Activated CD4-positive, alpha-beta T cell treated with anti-CD3 and anti-CD28 coated beads, Interleukin-2, Interleukin-4, amounts not matched to agents 100 ng/mL and 50 ng/mL, durations not matched to agents 16 hours and 8 hours (primary cell): ENCODE measurements at places on chromosomes 16 and 17.

DNA sequence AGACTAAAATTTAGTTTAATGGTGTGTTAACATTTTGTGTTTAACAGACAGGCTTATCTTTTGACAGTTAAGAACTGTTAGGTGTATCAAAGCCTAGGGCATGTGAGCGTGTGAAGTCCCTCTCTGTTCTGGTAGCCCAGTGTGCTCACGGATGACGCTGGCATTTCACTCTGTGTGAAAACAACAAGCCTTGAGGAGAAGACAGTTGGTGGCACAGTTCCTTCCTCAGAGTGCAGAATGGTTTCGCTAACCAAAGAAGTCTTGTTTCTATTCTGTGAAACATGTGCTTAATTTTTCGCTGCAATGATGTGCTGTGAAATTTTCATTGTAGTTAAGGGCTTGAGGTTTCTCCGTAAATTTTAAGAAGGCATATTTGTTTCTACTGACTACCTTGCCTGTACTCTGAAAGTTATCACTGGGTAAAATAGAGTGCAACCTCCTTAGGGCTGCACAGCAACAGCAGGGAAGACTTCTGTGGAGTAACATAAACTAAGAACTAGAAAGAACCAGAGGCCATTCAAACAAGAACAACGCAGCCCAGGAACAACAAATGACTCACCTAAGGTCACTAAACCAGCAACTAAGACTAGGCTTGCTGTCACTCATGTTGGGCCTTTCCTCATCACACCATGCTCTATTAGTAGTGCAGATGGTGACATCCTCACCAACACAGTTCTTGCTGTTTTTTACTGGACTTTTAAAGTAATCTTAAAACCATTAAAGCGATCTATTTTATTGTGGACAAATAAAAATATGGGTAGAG lies 33.4 kb downstream of the BRD7 start:
- peak; percentile 86 for DNase-seq

DNA sequence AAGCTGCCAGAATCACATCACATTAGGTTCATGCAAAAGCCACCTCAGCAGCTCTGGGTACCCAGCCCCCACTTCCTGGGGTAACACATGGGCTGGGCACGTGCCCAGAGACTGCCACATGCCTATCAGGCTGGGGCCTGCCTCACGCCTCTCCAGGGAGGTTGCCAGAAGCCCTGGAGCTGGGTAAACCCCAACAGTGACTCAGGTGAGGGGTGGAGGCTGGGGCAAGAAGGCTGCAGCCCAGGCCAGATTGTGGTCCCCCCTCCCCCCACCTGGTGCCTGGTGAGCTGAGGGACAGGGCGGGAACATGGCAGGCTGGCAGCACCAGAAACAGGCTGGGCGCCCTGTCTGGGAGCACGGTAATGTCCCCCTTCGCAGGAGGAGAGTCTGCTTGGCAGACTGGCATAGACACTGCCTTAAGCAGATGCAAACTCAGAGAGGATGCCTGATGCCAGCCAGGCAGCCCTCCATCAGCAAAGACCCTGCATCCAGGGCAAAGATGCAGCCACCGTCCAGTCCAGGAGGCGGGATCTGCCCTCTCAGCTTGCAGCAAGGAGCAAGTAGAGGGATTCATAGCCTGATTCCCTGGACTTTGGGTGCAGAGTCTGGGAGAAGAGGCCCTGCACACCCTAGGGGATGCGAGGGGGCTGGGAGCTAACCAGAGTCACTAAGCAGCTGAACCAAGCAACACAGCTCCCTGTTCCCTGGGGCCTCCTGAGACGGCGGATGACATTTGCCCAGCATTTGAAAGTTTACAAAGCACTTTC lies 28.8 kb downstream of the NGFR start:
- DNase-seq = peak; percentile 44

- DNase-seq = no peak
Measured at GRCh38 chr16:48810803-48811453, 200.9 kb upstream of the N4BP1 start.

DNA sequence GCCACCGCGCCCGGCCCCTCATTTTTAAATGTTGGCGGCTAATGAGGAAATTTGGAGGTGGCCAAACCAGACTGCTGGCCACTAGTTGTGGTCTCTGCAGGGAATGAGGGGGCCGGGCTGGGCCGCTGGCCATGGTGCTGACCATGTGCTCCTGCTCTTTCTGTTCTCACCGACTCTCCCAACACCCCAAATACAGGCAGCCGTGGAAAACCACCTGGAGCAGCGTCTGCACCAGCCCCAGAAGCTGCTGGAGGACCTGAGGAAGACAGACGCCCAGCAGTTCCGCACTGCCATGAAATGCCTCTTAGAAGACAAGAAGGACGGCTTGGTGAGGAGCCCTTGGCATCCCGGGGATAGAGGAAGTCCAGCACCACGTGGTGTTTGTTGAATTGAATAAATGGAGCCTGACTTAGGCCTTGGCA lies 21.3 kb downstream of the OTOA start:
- no peak for DNase-seq

DNA sequence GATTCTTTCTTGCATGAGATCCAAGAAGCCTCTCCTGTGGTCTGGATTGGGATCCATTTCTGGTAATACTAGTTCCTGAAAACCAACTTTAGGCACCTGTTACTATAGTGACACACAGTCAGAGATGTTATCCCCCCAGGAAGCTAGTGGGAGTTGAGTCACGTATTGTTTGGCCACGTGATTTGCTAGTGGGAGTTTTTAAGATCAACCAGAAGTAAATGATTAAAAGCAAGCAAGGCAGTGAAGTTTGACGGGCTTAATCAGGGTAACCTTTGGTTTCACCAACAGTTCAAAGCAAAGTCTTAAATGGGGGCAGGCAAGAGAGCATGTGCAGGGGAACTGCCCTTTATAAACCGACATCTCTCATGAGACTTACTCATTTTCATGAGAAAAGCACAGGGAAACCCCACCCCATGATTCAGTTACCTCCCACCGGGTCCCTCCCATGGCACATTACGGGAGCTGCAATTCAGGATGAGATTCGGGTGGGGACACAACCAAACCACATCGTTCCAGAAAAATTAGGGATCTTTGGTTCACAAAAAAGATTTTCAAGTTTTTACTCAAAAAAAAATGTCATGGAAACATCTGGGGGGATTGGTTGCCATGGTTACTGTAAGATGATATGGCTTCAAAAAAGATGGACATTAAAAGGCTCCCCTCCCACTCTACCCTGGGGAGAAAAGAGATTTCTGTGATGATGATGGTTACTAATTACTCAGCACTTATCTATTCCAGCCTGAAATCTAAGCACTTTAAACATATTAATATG lies 483.1 kb upstream of the ERCC4 start:
- no peak for DNase-seq

DNA sequence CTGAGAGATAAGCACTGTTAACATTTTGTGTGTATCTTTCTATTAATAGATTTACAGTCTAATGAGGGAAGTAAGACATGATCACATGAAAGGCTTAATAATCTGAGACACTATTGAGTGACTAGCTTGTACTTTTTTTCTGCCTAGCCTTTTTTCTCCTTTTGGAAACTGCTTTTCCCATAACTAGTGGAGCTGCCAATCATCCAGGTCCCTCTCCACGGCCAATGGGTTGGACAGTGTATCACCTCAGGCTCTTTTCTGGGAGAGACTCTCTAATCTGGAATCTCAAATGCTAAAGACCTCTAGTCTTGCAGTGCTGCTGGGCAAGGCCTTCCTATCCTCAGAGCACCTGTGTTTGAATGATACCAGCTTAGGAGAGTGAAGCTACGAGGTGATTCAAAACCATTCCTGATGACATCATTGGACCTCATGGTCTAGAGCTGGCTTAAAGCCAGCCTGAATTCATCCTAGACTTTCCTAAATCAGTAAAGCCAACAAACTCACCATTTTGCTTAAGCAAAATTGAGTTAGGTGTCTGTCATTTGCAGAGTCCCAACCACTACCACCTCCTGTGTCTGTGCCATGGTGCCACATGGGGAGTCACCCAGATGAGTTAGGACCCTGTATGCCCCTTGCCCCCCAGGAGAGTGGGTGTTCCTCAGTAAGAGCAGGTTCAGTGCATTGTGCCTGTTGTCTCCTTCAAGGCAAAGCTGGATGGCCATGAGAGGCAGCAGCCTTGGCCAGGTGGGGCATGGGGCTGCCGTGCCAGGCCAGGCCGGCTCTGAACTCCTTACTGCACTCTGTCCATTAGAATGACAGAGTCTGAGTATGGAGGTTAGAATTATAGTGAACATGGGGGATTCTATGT lies 62.9 kb downstream of the SPECC1 start:
- no peak for DNase-seq

DNA sequence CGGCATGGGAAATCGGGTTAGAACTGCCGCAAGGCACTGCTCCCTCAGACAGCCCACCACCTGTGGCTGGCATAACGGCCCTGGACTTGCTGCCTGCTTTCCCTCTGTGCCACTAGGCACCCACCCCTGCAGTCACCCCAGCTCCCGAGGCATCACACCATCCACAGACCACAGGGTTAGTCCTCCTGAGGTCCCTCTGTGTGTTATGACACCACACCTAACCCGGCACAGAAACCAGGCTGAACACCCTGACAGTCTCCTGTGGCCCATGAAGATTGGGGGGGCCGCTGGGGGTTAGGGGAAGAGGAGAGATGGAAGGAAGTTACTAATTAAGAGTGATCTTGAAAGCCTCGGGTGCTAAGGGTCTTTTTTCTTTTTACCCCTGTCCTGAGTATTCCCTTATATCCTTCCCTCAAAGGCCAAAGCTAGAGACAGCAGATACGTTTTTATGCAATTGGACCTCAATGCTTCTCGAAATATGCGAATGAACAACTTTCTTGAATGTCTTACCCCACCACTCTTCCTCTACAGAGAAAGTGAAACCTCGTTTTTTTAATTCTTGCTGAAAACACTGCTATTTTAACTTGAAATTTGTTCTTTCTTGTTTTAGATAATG lies 7.0 kb downstream of the CYTH1 start:
- DNase-seq = peak; percentile 84

- no peak for DNase-seq
Measured at GRCh38 chr16:87223656-87224248, 93.4 kb downstream of the C16orf95 start.

DNA sequence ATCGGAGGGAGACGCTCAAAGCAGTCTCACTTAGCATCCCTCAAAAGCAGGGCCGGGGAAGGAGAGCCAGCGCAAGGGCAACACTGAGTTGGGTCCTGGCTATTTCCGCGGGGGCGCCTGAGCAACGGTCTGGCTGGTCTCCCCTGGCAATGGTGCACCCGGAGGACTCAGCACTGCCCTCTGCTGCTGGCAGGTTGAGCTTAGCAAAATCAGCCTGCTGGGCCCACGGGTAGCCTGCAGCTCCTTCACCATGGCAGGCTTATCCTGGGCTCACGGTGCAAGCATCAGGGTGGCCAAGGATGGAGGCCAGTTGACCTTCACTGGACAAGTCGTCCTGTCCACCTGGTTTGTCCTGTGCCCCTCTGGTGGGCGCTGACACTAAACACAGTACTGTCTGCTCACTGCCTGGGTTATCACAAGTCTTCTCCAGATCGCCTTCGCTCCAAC lies 14.4 kb upstream of the ALDH3A1 start:
- DNase-seq = no peak

- DNase-seq = peak; percentile 12
Measured at GRCh38 chr16:71956486-71956885, 43.7 kb downstream of the PKD1L3 start.

- DNase-seq = no peak
Measured at GRCh38 chr17:81509972-81510784, 2.4 kb downstream of the ACTG1 start.

- no peak for DNase-seq
Measured at GRCh38 chr16:51057969-51058337, 93.1 kb downstream of the SALL1 start.

- DNase-seq = no peak
Measured at GRCh38 chr17:72362376-72363088, 241.7 kb downstream of the SOX9 start.

DNA sequence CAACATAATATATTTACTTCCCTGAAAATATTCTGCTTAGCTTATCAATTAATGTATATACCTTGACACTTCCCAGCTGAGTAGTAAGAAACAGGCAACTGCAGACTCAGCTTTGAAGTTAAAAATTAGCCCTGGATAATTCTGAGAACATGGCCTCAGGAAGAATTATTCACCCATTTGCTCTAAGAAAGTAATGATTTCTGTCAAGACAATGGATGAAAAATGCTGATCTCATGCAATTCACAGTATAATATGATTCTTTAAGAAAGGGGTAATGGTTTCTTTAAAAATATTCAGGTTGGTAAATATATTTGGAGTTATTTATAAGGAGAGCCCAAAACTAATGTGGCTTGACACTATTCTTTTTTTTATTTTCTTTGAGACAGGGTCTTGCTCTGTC lies 88.8 kb downstream of the CACNG1 start:
- DNase-seq = no peak

GRCh38 chr16:89966756-89967155 lies 18.2 kb downstream of the DEF8 start:
- no peak for DNase-seq

DNA sequence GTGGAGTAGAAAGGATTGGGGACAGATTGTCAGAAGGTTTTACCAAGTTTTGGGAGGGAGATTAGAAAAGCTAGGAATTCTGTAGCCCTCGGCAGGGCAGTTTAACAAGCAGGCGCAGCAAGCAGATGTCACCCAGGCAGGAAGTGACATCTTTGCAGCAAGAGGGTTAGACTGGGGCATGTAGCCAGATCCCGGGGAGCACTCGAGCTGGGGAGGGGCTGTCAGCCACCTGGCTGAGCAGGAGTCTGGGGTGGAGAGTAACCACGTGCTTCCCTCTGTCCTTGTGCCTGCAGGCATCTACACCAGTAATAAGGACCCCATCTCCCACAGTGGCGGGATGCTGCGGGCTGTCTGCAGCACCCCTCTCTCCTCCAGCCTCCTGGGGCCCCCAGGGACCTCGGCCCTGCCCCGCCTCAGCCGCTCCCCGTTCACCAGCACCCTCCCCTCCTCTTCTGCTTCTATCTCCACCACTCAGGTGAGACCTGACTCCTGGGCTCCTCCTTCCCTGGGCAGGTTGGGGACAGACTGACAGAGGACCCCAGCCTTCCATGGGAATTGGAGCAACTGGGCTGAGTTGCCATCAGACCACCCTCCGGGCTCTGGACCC lies 12.2 kb downstream of the MLLT6 start:
- no peak for DNase-seq

DNA sequence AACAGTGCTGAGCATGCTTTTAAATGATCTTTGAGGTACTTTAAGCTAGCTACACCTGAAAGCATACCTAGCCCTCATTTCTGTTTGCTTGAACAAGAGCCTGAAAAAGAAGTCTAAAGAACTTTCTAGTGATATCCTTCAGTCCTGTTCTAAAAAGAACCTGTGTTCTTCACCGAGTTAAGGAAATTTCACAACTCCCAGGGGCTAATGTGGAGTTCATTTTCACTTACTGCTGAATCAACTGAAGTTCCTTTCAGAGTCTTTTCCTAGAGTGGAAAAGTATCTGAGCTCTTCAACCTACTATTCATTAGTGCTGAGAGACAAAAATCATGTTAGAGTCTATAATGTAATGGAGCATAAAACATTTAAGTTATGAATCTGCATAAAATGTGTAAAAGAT lies 66.9 kb downstream of the CHD9 start:
- no peak for DNase-seq

GRCh38 chr17:41763327-41763726 lies 23.2 kb downstream of the JUP start:
- no peak for DNase-seq

- DNase-seq = no peak
Measured at GRCh38 chr16:51651061-51651466, 500.0 kb upstream of the SALL1 start.

GRCh38 chr16:9481747-9482730 lies 390.6 kb downstream of the HAPSTR1 start:
- DNase-seq = no peak
